Breast epithelium (tissue), 4 donors: ENCODE measurements at places on chromosomes 13 and 19.

- no peak for DNase-seq
Observed at GRCh38 chr13:49305792-49306425, 58.2 kb downstream of the CDADC1 start.

DNA sequence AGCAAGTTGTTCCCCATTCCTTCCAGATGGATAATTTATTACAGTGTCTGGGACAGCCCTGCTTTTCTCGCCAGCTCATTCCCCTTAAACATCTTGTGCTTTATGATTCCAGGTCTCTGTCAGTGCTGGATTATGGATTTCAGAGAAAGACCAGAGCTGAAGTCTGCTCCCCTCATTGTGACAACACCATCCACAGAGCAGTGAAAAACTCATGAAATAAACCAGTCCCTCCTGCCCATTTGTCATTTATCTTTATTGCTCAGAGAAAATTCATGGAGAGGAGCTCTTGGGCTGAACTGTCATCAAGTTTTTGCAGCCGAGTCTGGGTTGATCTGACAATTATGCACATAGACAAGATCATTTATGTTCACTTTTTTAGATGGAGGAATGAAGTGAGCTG lies 92.7 kb upstream of the GPR12 start:
- DNase-seq: no peak

GRCh38 chr13:83907196-83907989 lies 25.1 kb upstream of the SLITRK1 start:
- DNase-seq: no peak

GRCh38 chr13:30103161-30103840 lies 204.1 kb downstream of the KATNAL1 start:
- DNase-seq: no peak
